AG20443 (cell line): ENCODE measurements at places on chromosomes 4 and X.
A peak's percentile ranks its signal among the peaks of the same experiment; 100 is the strongest.

- DNase-seq: no peak
Measured at GRCh38 chr4:105911426-105911825, 16.2 kb downstream of the NPNT start.

- DNase-seq: no peak
Measured at GRCh38 chr4:116070283-116070682, 956.9 kb upstream of the NDST4 start.

DNA sequence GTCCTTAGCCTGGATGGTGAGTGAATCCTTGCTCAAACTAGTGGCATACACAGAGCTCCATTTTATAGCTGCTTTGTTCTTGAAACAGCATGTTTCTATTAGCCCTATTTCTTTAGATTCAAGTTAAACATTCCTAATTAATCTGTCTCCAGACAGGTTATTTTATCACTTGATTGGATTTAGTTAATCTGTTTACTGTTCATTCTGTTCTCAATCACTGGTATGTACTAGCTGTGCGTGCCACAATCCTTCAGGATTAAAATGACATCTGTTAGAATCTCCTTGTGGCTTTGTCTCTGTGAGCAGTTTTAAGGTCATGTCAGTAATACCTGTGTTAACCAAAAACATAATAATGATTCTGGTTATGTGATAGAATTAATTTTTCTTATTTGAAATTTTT is 36.5 kb downstream of the PTPN13 start:
- no peak for DNase-seq

DNA sequence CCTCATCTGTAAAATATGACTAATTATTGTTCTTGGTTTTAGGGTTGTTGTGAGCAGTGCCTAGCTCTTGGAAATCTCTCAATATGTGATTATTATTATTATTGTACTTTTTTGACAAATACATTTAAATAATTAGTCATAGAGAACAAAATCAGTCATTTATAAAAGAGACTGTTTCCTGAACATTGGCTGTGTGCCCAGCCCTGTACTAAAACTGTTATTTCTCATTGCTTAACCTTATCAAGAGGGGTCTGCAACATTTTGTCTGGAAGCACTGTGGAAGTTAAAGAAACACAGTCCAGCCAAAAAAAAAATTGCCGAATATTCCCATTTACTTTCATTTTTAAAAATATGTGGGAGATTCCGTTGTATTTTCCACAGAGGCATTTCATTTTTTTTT is 989.2 kb upstream of the SLIT2 start:
- no peak for DNase-seq

- no peak for DNase-seq
Measured at GRCh38 chr4:7429601-7430078, 5.1 kb downstream of the PSAPL1 start.

- DNase-seq: no peak
Measured at GRCh38 chr4:4820261-4820660, 39.2 kb upstream of the MSX1 start.

DNA sequence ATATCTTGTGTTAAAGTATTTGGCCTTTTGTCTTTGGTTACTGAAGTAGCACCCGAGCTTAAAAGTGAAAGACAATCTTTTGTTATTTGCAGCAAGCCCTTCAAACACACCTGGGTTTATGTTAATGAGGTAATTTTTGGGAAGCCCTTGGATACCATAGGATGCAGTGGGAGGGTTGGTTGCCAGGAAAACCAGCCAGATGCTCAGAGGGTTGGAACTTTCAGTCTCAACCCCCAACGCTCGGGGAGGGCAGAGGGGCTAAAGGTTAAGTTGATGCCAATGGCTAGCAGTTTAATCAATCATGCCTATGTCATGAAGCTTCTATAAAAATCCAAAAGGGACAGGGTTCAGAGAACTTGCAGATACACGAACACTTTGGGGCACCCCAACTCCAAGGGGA is 17.2 kb upstream of the GPR173 start:
- DNase-seq: no peak

GRCh38 chr4:63937961-63938360 is 471.3 kb downstream of the TECRL start:
- DNase-seq: no peak

DNA sequence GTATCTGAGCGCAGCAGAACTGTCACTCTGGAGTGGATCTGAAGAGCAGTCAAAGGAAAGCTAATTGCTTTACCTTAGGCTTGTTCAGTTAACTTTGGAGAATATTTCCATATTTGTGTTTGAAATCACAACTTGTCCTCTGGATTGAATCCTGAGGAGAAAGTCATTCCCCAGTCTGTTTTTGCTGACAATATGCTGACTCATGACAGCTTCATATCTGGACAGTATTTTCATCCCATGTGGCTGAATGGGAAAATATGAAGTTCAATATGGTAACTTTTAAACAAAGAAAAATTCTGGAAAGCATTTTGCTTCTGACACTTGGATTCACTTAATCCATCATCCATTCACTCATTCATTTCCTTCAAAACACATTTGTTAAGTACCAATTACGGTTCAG is 46.3 kb upstream of the MAGEC3 start:
- DNase-seq: no peak

GRCh38 chr4:56320293-56320692 is 67.0 kb downstream of the AASDH start:
- no peak for DNase-seq

DNA sequence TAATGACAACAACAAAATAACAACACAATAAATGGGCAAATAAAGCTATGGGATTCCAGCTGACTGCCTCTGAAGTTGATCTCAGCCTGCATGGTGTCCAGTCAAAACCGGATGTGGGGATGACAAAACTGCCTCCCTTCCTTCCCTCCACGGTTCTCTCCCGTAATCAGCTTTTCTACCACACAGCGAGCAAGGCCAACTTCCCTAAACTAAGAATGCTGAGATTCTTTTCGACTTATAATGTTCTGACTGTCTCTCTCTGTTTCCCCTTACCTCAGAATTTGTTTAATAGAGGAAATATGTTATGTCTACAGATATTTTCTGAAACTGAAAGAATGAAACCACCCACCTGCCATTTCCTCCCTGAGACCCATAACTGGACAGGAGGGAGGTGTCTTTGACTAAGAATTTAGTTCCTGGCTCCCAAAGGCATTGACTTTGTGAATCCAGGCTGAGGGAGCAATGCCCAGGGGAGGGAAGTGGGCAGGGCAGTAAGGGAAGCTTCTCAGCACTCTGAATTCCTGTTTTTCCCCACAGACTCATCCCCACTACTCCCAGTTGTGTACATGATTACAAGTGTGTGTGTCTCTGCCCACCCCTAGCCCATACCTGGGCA is 1.0 kb upstream of the TLR1 start:
- DNase-seq: peak; percentile 41

DNA sequence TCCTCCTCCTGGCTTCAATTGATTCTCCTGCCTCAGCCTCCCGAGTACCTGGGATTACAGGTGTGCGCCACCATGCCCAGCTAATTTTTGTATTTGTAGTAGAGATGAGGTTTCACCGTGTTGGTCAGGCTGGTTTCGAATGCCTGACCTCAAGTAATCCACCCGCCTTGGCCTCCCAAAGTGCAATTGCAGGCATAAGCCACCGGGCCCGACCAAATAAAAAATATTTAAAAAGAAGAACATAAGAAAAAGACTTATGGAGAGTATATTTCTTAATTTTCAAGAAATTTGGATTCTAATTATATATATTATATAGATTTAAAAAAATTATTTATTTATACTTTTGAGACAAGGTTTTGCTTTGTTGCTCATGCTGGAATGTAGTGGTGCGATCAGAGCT is 29.8 kb downstream of the N4BP2 start:
- DNase-seq: no peak

DNA sequence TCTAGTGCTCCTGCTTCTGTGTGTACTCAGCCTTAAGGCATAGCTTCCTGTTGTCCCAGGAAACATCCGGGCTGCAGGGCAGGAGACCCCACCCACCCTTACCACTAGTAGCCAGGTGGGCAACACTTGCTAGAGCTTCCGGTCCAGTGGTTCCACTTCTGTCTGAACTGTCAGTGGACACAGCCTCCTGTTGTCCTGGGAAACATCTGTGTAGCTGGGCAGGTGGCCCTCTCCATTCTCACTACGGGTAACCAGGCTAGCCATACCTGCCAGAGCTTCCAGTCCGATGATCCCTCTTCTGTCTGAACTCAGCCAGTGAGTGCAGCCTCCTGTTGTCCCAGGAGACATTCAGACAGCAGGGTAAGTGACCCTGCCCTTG is 372.2 kb downstream of the INPP4B start:
- no peak for DNase-seq

- DNase-seq: peak; percentile 62
Measured at GRCh38 chrX:37745354-37745753, 34.5 kb upstream of the CYBB start.

- DNase-seq: no peak
Measured at GRCh38 chr4:141730805-141731204, 94.4 kb downstream of the IL15 start.

- no peak for DNase-seq
Measured at GRCh38 chr4:102586002-102586643, 85.0 kb downstream of the NFKB1 start.

DNA sequence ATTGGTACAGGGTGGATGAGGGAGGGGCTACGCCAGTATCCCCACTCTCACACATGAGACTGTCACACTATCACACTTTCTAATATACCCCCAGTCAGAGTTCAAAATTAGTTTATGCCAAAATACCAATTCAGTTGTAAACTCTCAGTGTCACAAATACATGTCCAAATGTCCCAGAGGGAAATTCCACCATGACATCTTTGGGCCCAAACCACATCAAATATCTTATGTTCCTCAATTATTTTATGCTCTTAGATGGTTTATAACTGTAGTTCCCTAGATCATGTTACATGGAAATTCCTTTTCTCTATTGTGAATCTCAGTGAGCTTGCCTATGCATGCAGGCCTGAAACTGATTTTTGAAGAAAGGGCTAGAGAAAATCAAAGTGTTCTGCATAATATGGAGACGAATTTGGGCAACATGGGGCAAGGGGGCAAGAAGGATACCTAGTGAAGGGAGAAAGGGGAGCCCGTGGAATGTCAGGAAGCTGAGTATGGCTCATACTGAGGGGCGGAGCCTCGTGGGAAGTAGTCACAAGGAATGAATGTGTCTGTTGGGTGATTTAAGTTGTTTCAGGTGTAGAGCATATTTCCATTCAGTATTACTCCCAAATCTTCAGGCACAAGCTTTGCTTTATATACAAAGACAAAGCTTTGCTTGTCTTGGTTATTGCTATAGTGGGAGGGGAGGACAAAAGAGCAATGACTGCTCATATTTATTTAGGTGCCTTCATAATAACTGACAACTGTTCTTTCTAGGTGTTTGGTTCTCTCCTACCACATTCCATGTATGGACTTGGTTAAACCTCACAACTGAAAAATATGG is 40.8 kb downstream of the CLNK start:
- no peak for DNase-seq

- DNase-seq: no peak
Measured at GRCh38 chrX:149036086-149036485, 469.0 kb downstream of the IDS start.

GRCh38 chr4:186699881-186700397 is 23.7 kb downstream of the FAT1 start:
- DNase-seq: no peak

DNA sequence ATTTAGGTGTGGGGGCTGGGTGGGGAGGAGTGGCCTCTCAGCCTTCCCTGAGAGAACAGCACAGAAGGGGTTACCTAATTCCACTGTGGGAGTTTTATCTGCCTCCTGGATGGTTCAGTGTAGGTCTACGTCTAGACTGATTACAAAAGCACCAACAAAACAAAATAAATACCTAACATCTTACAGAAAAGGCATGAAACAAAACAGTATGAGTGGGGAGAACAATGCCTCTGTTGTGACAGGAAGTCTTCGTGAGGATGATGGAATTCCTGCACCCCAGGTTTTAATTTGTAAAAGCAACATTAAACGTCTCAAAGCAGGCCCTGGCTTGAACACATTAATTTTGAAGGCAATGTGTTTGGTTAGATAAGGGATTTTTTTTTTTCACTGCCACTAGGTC is 112.1 kb upstream of the GPC4 start:
- no peak for DNase-seq

DNA sequence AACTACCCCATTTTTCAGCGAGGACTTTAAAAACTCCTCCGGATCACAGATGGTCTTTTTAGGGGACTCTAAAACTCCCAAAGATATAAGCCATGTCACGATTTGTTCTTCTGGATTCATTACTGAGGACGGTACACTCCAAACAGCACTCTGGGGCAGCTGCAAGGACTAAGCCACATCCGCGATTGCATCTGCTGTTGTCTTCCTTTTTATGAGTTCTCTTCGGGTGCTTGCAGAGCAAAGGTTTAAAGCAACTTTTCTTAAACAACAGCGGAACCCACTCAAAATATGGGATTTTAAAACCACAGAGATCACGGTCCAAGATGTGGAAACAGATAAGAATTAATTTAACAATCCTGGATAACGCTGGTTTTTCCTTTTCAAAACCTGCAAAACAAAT is at the start of gene ARHGEF6:
TSS of gene ARHGEF6 (minus strand) at position 170 of the 400 bp plus-strand sequence. CDS start at position 120, 50 bp downstream.
- DNase-seq: no peak

- no peak for DNase-seq
Measured at GRCh38 chr4:117010671-117011070, 74.7 kb downstream of the TRAM1L1 start.

GRCh38 chr4:105389167-105389566 is 84.7 kb downstream of the PPA2 start:
- DNase-seq: no peak

DNA sequence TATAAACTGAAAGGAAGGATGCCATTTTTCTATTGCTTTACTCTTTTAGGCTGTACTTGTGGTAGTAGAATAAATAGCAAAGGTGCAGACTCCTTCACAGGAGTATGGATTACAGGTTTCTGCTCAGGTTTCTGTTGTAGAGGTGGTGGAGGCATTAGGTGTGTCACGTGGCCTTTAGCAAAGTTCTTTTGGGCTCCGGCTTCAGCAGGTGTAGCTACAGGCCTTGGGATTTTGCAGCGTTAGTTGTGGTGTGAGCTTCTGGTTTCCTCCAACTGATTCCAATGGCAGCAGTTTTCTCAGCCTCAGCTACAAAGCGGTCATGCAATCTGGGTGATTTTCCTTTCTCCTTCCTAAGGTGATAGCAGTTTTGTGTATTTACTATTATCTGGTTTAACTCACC is 255.8 kb upstream of the GK2 start:
- DNase-seq: no peak

- DNase-seq: no peak
Measured at GRCh38 chr4:89114100-89114499, 2.8 kb downstream of the TIGD2 start.

GRCh38 chrX:123267220-123267619 is 83.1 kb downstream of the GRIA3 start:
- peak; percentile 34 for DNase-seq

DNA sequence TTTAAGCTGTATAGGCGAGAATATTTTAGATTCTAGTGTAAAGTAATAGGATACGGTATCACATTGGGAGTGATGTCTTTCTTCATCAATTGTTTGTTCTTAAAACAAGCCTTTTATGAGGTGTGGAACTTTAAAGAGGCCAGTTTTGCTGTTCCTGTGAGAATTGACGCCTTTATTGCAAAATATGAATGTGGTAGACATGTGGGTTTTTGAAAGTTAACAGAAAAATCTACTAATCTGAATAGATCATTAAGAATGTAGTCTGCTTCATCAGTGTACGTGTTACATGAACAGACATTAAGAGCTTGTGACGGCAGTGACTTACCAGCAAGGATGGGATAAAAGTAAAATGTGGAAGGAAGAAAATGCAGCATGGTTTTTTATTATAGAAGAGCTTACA is 63.8 kb downstream of the STOX2 start:
- DNase-seq: no peak
